ENCODE measurements at places on chromosomes 2 and 18.

GRCh38 chr2:225464346-225465025, 65.0 kb downstream of the NYAP2 start:
- no peak for DNase-seq

DNA sequence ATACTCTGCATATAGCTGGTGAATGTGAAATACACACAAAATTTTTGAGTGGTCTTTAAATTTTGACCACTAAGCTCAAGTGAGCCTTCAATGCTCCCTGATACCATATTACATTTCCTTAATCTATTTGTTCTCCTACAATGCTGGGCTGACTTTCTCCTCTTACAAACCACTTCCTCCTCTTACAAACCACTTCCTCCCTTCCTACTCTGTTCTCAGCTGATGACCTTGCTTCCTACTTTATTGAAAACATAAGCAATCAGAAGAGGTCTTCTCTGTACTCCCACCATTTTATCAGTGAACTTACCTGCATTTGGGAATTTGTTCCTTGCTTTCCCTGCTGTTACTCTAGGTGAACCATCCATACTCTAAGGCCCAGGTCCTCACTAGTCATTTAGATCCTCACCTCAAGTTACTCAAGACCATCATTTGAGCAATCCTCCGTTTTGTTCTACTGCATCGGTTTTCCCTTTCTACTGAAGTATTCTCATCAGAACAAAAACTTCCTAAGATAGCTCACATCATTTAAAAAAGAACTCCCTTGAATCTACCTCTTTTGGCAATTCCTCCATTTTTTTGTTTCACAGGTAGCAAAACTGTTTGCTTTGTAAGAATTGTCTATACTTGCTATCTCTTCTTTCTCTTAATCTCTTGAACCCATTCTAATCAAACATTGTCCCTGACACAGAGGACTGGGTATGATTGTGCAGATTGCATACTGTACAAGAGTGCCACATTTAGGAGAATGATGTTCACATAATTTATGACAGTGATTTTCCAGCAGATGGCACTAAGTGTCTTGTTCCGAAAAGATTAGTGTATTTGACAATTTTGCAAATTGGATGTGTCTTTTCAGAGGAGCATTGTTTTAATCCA, 96.5 kb downstream of the EPB41L5 start:
- peak; percentile 32 for DNase-seq

DNA sequence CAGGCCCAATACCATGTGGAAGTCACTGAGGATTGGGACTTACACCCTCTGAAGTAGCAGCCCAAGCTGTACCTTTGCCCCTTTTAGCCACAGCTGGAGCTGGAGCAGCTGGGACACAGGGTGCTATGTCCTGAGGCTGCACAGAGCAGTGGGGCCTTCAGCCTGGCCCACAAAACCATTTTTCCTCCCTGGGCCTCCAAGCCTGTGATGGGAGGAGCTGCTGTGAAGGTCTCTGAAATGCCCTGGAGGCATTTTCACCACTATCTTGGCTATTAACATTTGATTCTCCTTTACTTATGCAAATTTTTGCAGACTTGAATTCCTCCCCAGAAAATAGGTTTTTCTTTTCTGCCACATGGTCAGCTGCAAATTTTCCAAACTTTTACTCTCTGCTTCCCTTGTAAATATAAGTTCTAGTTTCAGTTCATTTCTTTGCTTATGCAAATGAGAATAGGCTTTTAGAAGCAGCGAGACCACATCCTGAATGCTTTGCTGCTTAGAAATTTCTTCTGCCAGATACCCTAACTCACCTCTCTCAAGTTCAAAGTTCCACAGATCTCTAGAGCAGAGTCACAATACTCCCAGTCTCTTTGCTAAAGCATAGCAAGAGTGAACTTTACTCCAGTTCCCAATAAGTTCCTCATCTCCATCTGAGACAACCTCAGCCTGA, 213.8 kb upstream of the MGAT5 start:
- no peak for DNase-seq

GRCh38 chr2:74530239-74531187, 780 bp downstream of the HTRA2 start:
- peak; percentile 84 for DNase-seq

DNA sequence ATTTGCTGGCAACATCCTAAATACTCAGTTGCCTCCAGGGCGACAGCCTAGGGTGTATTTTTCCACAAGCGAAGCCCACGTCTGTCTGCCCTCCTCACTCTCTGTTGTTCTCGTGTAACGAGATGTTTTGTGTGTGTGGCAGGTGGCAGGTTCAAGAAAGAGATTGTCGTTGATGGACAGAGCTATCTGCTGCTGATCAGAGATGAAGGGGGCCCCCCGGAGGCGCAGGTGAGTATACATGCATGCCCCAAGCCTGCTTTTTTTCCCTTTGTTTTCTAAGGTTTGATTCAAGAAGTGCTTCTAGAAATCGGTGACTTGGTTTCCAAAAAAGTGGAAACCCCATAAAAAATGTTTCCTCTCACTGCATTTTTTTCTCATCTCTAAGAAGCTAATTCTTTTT, 247.0 kb downstream of the AGAP1 start:
- DNase-seq: peak; percentile 18

- DNase-seq: peak; percentile 29
Observed at GRCh38 chr18:47754311-47755101, 176.0 kb downstream of the SMAD2 start.

DNA sequence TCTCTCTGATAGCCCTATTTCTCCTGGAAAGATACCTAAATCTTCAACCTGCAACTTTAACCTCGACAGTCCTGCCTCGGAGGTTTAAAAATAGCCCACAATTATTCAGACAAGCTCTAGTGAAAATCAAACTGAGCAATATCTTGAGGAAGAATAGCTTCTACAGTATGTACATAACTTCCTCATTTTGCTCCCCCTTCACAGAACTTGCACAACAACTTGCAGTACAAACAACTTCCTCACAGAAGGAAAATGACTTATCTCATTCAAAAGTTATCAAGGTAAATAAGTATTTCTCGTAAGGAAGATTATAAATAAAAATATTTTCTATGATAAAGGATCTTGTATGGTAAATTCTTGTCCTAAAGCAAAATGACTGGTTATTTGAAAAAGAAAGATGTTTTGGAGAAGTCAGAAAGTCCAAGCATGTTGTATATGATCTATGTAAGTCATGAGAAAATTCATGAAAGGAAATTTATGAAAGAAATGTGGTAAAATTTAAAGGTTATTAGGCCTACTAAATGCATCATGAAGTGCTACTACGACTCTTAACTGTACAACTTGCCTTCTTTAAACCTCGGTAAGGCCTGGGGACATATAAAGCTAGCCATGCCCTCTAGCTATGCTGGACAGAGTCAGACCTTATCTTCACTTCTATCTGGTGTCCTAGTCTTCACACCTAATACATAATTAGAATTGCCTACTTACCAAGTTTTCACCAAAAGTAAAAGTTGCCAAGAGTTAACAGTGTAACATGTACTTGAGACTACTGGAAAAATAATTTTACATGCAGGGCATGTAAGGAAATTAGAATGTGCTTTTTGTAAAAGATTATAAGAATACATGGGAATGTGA, 394.5 kb downstream of the DLGAP1 start:
- DNase-seq: no peak

DNA sequence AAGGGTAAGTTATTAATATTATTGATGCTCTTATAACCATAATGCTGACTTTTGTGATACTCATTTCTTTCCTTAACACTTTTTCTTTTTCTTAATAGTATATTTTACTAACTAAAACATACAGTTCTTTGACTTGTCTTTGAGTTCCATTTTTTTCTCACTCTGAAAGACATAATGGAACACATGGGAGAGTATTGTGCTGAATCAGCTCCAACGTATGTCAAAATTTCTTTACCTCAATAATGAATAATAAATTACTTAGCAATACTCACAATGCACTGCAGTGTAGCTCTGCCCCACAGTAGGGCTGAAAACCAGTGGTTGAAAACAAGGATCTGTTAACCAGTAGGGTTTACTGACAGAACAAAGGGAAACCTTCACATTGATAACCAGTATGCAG, 40.7 kb downstream of the ACVR1 start:
- no peak for DNase-seq

DNA sequence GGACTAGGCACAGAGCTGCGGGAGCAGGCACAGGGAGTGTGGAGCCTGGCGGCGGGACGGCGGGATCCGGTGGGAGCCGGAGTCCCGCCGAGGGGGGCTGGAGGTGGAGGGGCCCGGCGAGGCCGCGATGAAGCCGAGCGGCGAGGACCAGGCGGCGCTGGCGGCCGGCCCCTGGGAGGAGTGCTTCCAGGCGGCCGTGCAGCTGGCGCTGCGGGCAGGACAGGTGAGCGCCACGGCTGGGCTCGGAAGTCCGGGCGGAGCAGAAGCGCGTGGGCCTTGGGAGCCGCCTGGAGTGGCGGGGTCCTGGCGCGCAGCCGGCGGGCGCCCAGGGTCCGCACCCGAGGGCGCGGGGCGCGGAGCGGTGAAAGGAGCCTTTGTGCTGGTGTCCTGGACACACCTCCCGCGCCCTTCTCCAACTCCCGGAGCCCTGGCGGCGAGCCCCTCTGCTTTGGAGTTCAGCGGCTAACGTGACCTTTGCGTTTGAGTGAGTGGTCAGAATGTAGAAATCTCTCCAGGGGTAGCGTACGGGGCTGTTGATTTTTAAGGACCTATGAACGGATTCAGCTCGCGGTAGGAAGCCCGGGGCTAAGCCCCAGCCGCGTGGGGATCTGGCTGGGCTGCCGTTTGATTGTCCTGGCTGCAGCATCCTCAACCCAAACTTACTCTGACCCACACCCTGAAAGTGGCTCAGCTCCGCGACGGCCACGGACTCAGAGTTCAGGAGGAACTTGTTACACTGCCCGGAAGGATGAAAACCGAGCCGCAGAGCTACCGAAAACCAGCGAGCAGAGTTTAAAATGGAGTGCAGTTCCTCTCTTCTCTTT, 448 bp downstream of the IMPA2 start:
- peak; percentile 13 for DNase-seq

DNA sequence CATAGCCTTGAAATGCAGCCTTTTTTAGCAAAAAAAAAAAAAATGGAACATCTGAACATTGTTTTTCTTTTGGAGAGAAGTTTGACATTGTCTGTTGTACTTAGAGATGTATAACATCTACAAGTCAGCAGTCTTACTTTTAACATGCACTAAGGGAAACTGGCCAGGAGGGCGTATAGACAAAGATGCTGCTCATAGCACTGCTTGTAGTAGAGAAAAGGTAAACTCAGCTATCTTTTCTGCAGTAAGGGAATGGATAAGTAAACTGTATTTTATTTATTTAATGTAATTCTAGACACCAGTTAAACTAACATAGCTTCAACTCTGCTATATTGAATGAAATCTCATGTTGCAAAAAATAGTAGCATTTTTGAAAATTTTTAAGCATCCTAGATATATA, 489.6 kb downstream of the PTPRM start:
- DNase-seq: no peak

- no peak for DNase-seq
Observed at GRCh38 chr2:47720036-47720435, 62.9 kb upstream of the MSH6 start.

DNA sequence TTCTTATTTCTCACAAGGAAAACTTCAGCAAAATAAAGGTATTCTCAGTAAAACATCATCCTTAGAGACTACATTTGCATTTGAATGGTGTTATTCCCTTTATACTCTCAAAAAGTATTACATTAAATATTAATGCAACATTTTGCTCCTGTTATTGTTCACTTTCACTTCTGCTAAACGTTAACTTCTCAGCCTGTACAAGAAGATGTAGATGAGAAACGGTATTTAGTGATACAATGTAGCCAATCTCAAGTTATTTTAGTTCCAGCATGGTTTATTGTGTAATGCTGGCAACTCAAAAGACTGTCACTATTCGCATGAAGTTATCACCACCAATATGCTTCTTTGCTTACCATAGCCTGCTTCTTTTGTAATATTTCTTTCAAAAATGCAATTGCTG, 514.1 kb downstream of the CPS1 start:
- DNase-seq: no peak

DNA sequence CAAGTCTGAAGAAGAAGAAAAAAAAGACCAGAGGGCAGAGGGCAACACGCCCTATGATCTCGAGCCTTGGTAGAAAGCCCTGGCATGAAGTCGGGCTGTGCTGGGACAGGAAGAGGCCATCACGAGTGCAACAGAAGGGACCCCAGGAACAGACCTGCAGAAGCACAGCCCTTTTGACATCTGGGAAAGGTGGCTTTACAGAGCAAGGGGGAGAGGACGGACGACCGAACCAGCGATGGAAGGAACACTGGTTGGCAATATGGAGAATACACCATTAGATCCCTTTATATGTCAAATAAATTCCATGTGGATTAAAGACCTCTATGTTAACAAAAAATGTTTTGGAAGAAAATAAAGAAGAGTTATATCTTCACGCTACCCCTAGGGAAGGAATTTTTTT, 10.7 kb downstream of the KIF1A start:
- DNase-seq: no peak

DNA sequence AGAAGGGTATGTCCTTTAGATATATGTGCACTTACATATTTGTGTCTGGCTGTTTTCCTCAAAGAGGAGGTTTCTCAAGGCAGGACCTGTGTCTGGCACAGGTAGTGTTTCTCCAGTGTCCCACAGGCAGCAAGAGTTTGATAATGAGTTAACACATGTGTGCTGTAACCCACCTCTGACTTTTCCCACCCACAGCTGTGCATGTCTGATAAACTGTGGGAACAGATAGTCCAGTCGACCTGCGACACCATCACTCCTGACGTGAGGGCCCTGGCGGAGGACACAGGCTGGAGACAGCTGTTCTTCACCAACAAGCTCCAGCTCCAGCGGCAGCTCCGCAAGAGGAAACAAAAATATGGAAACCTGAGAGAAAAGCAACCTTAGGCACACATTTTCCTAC, 58.2 kb downstream of the SLC16A14 start:
- no peak for DNase-seq

- no peak for DNase-seq
Observed at GRCh38 chr2:221245045-221245444, 327.1 kb downstream of the EPHA4 start.

- DNase-seq: no peak
Observed at GRCh38 chr2:209547726-209548125, 123.9 kb downstream of the MAP2 start.

GRCh38 chr2:195636890-195637289, 20.1 kb upstream of the SLC39A10 start:
- no peak for DNase-seq

- DNase-seq: no peak
Observed at GRCh38 chr2:47035615-47036488, 119.3 kb downstream of the STPG4 start.

GRCh38 chr2:169107645-169108044, 38.3 kb downstream of the DHRS9 start:
- DNase-seq: peak; percentile 61

- DNase-seq: no peak
Observed at GRCh38 chr2:225781145-225781544, 381.6 kb downstream of the NYAP2 start.

DNA sequence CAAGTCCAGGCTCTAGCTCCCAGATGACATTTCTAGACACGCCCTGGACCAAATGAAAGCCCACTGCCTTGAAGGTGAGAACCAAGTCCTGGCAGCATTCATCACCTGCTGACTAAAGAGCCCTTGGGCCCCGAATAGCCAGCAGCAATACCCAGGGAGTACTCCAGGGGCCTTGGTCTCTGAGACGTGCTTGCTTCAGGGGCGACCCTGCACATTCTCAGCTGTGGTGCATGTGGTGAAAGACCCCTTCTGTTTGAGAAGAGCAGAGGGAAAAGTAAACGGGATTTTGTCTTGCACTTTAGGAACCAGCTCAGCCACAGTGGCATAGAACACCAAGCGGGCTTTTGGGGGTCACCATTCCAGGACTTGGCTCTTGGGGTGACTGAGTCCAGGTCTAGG, 260.5 kb upstream of the MYT1L start:
- no peak for DNase-seq

GRCh38 chr2:9629222-9630116, 1.3 kb downstream of the YWHAQ start:
- DNase-seq: no peak

- DNase-seq: no peak
Observed at GRCh38 chr2:9232886-9233285, 26.3 kb downstream of the ASAP2 start.

Measured in immature natural killer cell (primary cell).